ENCODE measurements at places on chromosomes 13 and 19.
A peak's percentile ranks its signal among the peaks of the same experiment; 100 is the strongest.

- no peak for DNase-seq
Observed at GRCh38 chr13:100566543-100566942, 22.0 kb downstream of the GGACT start.

- no peak for DNase-seq
Observed at GRCh38 chr13:83221813-83222241, 660.4 kb downstream of the SLITRK1 start.

- no peak for DNase-seq
Observed at GRCh38 chr13:105144020-105144419, 1391.4 kb downstream of the EFNB2 start.

DNA sequence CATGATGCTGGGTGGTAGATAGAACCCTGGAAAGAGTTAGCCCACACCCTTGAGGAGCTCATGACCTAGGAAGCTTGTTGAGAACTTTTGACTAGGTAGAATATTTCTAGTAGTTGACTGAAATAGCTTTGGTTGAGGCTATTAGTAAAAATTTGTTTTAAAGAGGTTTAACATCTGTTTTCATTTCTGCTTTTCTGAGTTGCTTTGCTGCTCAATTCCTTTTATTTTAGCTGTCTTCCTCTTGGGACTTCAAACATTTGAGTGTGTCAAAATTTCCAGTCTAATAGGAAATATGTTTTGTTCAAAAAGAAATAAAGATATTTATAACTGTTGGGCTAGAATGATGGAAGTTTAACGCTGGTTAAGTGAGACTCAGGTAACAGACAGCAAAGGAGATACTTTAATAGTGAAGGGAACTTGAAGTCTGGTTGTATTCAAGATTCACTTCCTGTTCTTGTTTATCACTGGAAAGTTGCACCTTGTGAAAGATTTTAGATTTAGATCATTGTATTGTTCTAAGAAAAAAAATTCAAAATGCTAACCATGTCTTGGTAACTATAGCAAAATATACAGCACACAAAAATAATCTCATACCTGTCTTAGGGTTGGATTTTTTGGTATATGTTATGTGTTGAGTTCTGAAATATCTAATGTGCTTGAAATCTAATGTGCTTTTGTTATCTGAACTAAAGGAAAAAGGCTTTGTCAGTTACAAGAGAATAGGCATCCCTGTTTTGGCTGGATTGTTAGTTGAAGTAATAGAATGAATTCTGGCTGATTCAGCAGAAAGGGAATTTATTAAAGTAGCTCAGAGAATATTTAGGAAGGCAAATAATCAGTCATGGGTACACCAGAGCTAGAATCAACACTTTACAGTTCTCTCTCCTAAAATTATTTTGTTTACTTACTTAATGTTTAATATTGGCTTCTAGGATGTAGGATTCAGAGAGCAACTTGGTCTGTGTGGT is 24.4 kb upstream of the GPR18 start:
- DNase-seq, result peak; percentile 80

DNA sequence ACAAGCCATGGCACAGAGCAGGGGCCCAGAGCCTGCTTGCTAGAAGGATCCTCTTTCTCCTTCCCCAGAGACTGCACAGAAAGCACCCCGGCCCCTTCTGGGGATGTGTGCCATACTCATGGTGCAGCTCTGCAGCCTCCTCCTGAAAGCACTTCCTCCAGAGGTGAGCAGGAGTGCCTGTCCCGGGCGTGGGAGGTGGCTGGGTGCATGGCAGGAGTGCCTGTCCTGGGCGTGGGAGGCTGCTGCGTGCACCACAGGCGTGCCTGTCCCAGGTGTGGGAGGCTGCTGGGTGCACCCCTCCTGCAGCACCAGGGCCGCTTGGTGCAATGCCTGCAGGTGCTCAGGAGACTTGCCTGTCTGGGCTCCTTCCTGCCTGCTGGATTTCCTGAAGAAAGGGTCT is 913.3 kb downstream of the UQCRFS1 start:
- DNase-seq, result no peak

- DNase-seq, result no peak
Observed at GRCh38 chr19:39692166-39692565, 12.1 kb upstream of the LGALS14 start.

DNA sequence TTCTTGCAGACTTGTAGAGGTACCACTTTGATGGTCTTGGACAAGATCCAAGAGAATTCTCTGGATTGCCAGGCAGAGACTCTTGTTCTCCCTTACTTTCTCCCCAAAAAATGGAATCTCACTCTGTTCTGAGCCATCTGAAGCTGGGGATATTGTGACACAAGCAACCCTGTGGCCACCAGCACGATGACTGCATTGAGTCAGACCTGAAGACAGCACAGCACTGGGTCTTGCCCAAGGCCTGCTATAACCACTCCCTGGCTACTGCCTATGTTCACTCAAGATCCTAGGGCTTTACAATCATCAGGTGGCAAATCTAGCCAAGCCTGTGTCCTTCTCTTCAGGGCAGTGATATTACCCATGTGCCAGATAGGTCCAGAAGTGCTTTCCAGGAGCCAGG is 202.5 kb upstream of the SERP2 start:
- no peak for DNase-seq

DNA sequence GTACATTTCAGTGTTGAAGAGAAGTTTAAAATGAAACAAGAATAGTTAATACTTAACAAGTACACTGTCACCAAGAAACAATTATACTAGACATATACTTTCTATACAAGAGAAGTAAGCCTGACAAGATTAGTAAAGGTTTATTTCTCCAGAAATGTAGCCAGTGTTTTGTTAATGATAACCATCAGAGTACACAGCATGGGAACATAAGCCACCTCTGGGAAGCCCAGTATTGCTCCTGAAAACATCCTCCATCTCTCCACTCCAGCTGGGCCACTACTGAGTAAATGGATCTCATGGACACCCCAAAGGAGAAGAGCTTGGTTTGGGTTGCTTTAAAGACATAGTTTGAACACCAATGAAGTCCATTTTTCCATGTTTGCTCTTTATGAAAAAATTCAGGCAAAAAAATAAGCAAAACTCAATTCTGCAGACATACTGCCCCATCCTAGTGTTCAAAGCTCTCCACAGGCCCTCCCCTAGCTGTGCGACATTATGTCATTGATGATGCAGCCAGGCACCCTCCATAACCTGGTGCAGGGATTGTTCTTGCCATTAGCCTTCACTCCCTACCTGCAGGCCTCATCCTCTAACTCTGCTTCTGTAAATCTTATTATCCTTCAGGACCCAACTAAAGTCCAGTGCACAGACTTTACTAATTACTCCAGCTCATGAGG is 61.9 kb downstream of the LHFPL6 start:
- DNase-seq, result no peak

DNA sequence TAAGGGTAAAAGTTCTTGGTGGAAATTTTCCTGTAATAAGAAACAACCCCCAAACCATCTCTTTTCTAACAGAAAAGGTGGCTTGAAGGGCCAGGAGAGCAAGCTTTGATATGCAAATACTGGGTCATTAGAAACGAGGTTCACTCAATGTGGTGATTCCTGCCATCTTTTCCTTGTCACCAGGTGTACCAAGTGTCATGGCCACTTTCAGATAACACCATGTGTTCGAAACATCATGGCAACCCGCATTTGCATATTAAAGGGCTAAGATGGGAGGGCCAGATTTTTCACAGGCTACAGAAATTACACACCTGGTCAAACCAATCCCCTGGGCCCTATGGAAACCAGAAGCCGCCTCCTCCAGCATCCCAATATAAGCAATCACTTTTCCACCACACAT is 15.3 kb downstream of the LGALS16 start:
- no peak for DNase-seq

- peak; percentile 91 for DNase-seq
Observed at GRCh38 chr19:14582894-14583340, at the start of gene CLEC17A. CLEC17A (plus strand) TSS chr19:14583084; CDS start chr19:14583161, 77 bp downstream.

GRCh38 chr19:35992907-35993765 is 1.9 kb upstream of the SDHAF1 start:
- no peak for DNase-seq

GRCh38 chr13:33649212-33649878 is 168.6 kb upstream of the RFC3 start:
- DNase-seq, result no peak

- peak; percentile 60 for DNase-seq
Observed at GRCh38 chr19:40143612-40144011, 47.6 kb upstream of the MAP3K10 start.

GRCh38 chr13:51235186-51235585 is 13.0 kb downstream of the FAM124A start:
- DNase-seq, result no peak

DNA sequence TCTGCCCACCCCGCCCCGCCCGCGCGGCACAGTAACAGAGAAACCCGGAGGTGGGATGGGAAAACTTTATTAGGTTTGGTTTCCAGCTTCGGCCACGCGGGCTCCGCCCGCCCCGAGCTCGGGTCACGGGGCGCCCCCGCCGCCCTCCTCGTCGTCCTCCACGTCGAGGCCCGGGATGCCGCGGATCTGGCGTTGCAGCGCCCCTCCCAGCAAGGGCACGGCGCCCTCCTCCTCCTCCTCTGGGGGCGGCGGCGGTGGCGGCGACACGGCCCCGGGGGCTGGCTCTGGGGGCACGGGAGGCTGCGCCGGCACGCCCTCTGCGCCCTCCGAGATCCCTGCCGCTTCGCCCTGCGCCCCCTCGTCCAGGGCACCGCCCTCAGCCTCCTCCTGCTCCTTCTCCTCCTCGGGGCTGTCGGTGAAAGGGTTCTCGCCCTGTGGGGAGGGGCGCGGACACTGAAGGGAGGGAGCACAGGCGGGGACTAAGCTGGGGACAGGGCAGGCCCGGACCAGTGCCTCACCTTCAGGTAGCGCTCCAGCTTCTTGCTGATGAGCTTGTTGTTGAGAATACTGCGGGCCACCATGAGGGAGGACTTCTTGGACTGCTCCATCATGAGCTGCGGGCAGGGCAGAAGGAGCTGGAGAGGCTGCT is 536 bp upstream of the AKAP8 start:
- no peak for DNase-seq

DNA sequence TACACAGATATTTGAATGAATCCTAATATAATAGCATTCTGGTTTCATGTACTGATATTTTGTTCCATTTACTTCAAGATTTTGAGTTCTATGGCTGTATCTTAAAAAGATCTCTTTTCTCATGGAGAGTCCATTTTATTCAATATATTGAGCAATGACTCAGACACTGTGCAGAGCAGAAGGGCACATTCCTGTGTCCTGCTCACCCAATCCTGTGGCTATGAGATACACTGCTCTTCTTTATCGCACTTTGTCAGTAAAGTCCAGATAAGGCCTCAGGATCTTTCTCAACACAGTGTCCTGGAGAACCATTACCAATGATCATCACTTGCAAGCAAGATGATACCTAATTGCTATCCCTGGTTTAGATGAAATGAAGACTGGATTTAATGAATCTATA is 155.0 kb downstream of the CYSLTR2 start:
- no peak for DNase-seq

DNA sequence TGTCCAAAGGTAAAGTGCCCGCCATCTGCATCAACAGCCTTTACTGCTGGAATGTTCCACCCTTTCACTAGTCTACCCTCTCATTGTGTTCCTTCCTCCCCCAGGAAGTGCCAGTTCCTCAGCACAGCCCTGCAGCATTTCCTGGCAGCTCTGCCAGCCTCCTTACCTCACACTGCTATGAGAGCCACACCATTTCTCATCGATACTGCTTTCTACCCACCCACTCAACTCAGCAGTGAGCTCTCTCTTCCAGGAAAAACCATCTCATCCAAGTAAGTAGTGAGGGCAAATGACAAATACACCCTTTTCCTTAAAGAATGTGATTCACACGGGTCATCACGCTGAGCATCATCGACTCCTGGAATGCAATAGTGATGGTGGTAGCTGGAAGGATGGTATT is 19.8 kb downstream of the UQCRFS1 start:
- no peak for DNase-seq

DNA sequence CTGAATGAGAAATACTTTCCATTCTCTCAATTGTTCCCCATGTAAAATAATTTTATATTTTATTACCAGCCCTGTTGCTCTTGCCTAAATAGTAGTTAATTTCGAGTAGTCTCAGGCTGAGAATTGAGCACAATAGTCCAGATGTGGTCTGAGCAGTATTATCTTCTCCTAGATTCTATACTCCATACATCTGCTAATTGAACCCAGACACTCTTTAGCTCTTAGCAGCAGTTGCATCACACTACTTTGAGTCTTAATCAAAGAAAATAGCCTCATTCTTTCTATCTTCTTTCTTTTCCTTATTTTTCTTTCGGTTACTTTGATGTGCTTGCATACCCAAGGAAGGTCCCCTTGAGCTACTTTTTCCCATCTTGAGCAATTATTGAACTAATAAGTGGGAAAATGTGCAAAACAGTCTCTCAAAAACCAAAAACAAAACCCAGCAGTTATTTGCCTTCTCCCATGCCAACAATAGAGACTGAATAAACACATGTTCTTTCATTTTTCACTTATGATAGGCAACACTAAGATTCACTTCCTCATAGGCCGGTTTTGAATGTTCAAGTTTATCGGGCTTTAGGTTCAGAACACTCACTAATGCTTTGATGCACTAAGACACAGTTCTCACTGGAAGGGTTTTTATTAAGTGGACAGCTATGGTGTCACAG is 204.5 kb downstream of the POU4F1 start:
- no peak for DNase-seq

Measured in B cell (primary cell).